ENCODE measurements at places on chromosomes 7 and 10.

GRCh38 chr7:70594170-70594569 lies 537.8 kb upstream of the GALNT17 start:
- no peak for DNase-seq

GRCh38 chr7:27154901-27155815 lies 1.3 kb downstream of the HOXA7 start:
- DNase-seq, result no peak

DNA sequence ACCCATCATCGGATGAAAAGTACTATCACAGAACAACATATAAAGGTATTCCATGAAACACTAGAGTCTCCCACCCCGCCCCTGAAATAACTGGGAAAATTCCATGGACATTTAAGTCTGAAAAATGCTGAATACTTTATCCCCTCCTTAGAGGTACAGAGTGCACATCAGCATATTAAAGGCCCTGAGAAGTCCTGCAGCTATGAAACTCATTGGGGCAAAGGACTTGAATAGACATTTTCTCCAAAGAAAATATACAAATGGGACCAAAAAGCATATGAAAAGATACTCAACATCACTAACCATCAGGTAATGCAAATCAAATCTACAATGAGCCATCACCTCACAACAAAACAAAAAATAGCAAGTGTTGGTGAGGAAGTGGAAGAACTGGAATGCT lies 18.9 kb downstream of the XPNPEP1 start:
- DNase-seq, result no peak

DNA sequence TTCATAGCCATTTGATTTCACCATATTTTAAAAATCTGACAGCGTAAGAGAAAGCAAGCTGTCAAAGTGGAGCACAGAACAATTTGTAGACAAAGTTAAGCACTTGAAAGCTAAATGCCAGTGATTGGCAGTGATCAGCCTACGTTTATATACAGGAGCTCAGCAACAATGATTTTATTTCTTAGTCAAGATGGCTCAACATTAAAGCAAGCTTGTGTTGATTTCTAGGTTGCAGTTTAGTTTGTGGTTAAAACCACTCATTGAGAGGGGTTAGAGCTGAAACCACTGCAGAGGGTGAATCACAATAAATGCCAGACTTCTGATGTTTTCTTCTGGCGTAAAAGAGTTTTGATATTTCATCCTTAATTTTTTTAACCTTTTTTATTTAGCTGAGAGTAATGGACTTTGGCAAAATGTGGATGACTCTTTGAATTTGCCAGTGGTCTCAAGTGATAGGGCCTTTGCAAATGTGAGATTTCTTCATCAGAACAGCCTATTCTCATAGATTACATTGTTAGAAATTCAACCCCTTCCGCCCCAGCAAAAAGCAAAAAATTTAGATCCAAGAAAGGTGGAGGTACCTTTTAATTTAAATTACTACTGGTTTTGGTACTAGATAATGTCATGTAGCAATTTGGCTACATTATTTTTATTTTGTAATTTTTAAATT lies 73.8 kb downstream of the SHOC2 start:
- DNase-seq, result no peak

DNA sequence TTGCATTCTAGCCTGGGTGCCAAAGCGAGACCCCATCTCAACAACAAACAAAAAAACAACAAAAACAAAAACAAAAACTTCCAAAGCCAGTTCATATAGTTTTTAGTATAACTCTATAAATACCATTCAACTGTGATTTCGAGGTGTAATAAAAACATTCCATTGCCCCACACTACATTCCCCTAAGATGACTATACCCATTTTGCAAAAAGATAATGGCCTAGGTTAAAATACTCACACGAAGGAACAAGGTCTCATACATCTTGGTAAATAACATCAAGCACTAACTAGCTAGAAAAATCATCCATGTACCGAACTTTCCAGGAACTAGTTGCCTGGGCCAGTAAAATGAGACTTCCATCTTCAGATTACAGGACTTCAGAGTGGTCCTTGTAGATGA lies 55.4 kb downstream of the GLI3 start:
- no peak for DNase-seq

Data from activated CD4-positive, alpha-beta T cell treated with anti-CD3 and anti-CD28 coated beads, Interleukin-2, amount 50 U/mL, for 1 hour (primary cell).